Adipose tissue (tissue), 3 donors: ENCODE measurements at places on chromosomes 6 and 20. TPM values are rescaled to one million over a fixed set of nuclear protein-coding genes. Genes with fewer than 3 reads are reported as not detected.

Gene PRRT1
- 0.70 TPM for polyA plus RNA-seq

Gene EDN3
- 7.9 TPM for polyA plus RNA-seq

Gene BPIFB2
- not detected for polyA plus RNA-seq

Gene PLEKHG1
- polyA plus RNA-seq, result 1.3 TPM

Gene PCNA
- 28.3 TPM for polyA plus RNA-seq

Gene DEFB127
- not detected for polyA plus RNA-seq

Gene OR2J2
- not detected for polyA plus RNA-seq

Gene RUNX2
- 0.34 TPM for polyA plus RNA-seq

Gene HIVEP1
- polyA plus RNA-seq, result 13.9 TPM

Gene BPI
- polyA plus RNA-seq, result 0.21 TPM

Gene SPATS1
- polyA plus RNA-seq, result not detected

Gene OSTM1
- polyA plus RNA-seq, result 12.5 TPM

Gene GINM1
- 40.2 TPM for polyA plus RNA-seq

Gene KHDRBS2
- not detected for polyA plus RNA-seq

Gene LINC00237
- polyA plus RNA-seq, result not detected

Gene KHDC1L
- not detected for polyA plus RNA-seq

Gene ELOVL4
- not detected for polyA plus RNA-seq

Gene SRMS
- polyA plus RNA-seq, result not detected

Gene TMEM244
- polyA plus RNA-seq, result not detected

Gene TCP11
- polyA plus RNA-seq, result 0.04 TPM

Gene MICB
- polyA plus RNA-seq, result 3.3 TPM

Gene DPPA5
- not detected for polyA plus RNA-seq

Gene CPNE5
- polyA plus RNA-seq, result 8.5 TPM

Gene C20orf141
- 2.0 TPM for polyA plus RNA-seq
